Immature natural killer cell (primary cell): ENCODE measurements at places on chromosomes 16 and 17.

GRCh38 chr17:43411369-43411677 lies 12.5 kb downstream of the ARL4D start:
- DNase-seq, result no peak

- no peak for DNase-seq
Observed at GRCh38 chr17:47713980-47714700, 18.9 kb upstream of the TBX21 start.

DNA sequence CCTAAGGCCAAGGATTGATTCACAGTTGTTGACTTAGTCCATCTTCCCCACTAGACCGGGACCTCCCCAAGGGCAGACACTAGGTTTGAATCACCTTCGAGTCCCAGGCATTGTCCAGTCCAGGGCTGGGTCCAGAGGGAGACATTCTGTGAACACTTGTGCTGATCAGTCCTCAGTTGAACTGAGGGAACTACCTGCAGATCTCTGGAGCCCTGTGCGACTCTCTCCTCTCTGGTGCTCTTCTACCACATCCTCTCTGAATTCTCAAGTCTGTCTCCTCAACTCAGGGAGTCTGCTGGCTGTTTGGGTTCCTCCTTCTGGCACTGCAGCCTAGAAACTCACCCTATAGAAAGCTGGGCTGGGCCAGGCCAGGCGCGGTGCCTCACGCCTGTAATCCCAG lies 10.8 kb downstream of the ZNF232 start:
- DNase-seq, result no peak

DNA sequence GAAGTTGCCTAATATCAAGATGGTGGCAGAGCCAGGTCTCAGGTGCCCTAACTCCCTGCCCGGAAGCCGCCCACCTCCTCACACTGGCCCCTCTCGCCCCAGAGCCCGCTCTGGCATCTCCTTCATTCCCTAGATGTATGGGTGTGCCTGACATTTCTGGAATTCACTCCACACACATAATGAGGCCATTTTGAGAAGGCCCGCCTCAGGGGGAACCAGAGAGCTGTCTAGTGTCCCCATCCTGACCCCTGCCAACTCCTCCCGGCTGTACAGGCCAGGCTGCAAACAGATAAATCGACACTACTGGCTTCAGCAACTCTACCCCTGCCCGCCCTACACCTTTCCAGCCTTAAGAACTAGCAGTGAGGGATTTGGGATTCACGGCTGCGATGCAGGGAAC lies 7.7 kb downstream of the WNT3 start:
- no peak for DNase-seq

- peak; percentile 7 for DNase-seq
Observed at GRCh38 chr17:6701719-6702118, 11.4 kb downstream of the SLC13A5 start.

DNA sequence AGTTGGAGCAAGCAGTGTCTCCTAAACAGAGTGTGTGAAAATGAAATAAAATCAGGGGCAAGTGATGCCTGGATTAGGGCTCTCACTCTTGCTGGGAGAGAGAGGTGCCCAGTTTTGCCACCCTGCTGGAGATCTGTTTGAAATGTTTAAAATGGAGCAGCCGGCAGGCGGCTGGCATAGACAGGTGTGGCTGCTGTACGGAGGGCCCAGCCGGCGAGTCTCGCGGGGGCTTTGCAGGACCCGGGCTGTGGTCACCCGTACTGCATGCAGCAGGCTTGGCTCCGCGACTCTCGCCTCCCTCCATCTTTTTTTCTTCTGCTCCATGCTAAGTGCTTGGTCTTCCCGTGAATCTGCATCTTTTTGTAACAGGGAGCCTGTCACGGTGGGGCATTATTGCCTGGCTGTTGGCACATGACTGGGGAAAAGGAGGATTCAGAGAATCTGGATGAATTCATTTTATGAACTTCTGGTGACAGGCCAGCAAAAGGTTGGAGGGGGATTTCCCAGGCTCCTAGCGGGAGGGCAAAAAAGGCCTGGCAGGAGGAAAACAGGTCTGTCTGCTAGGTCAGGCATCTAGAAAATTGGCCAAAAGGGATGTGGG lies 1.8 kb downstream of the ZNRF1 start:
- DNase-seq, result peak; percentile 13

DNA sequence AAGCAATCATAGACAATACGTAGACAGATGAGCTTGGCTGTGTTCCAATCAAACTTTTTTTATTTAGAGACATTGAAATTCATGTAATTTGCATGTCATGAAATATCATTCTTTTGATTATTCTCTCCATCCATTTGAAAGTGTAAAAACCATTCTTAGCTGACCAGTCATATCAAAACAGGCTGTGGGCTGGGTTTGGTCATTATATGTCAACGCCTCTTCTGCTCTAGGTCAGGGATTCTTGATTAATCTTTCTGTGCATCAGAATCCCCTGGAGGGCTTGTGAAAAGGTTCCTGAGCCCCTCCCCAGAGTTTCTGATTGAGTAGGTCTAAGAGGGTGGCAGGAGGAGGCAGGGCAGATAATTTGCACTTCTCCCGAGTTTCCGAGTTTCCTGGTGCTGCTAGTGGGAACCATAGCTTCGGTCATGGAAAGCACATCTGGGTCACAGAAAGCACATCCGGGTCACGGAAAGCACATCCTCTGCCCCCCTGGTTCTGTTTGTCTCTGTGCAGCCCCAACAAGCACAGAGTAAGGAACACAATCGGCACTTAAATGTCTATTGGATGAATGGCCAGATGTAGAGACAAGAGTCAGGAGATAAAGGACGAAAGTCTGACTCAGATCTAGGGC lies 16.4 kb downstream of the PIMREG start:
- DNase-seq, result no peak

GRCh38 chr17:48597778-48598631 lies 4.4 kb upstream of the HOXB5 start:
- peak; percentile 53 for DNase-seq

- DNase-seq, result no peak
Observed at GRCh38 chr17:80659651-80660050, 115.0 kb downstream of the RPTOR start.

DNA sequence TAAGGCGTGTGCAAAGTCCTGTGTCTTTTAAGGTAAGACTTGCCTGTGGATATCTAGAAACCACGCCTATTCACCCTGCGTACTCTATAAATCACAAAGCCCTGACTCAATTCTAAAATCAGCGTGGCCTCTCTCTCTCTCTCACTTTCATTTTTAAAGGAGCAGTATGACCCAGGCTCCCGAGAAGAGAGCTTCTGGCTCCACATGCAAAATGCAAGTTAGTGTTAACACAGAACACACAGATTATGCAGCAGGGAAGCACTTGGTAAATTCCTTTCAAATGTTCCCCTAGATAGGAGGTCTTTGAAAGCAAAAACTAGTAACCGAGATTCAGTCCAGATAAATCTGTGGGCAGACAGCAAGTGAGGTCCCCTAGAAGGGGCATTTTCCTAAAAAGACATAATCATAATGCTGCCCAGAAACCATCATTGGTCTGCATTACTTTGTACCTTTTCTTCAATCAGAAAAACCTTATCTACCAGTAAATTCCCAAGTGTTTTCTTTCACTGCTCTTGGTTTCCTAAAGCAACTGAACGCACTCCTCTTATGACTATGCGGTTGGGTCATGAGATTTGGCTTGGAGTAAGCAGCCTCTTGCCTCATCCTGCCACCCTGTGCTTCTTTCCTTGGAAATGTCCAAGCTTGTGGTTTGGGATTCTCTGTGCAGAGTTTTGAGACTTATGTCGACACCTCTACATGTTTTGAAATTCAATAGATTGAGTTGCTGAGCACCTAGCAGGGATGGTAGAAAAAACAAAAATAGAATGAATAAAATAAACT lies 31.7 kb upstream of the KCNJ2 start:
- no peak for DNase-seq
